ENCODE measurements at places on chromosomes 4 and X.

DNA sequence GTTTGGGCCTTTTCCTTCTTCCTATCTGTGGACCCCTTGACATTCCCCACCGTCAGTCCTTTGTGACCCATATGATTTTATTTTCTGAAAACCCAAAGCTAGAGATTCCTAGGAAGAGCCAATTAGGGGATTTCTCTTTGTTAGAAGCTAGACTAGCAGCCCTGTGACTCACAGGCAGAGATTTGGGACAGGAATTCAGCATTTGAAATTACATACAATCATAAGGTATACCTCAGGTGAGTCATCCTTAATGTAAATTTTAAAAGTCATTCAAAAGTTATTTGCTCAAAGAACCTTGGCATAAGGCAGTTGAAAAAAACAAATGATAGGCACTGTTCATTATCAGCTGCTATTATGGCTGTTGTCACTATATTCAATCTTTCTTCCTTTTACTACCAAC is 40.6 kb downstream of the USP26 start:
- no peak for DNase-seq

GRCh38 chr4:76306882-76307659 is 538 bp downstream of the STBD1 start:
- DNase-seq = no peak

GRCh38 chr4:20085156-20085555 is 166.5 kb upstream of the SLIT2 start:
- no peak for DNase-seq

GRCh38 chrX:109585488-109585887 is 39.5 kb downstream of the KCNE5 start:
- no peak for DNase-seq

DNA sequence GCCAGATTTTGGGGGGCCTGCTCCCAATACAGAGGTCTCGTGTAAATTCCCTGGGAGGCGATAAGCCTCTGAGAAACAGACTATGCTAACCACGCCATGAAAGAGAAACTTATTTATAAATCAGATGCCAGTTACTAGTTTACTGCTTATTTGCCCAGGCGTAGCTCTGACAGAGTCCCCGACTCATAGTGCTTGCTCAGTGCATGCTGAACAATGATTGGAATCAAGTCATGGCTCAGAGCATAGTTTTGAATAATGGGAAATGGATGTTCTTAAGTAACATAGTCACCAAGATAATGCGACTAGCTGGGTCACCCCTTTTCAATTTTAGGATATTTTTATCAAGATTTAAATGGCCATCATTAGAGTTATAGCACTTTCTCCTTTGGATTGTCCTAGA is 39.9 kb downstream of the HTT start:
- DNase-seq = no peak

- DNase-seq = no peak
Measured at GRCh38 chrX:78545233-78545632, 113.9 kb downstream of the RTL3 start.

GRCh38 chr4:145912376-145912775 is 26.2 kb downstream of the ZNF827 start:
- no peak for DNase-seq

DNA sequence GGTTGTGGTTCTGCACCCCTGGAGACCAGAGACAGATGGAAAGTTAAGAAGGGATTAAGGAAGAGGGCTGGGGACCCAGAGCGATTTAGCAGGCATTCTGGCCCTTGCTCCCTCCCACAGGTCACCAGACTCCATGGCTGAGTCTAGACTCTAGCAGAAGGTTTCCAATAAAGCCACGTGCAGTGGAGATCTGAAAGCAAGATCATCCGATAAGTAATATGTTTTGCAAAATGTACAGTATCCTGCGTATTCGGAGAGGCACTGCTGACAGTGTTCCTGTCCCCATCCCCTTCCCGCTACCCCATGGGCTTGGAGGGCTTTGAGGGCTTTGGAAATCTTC is 531 bp upstream of the GPRIN3 start:
- DNase-seq = no peak

Measured in activated T-helper 9 cell treated with anti-CD3 and anti-CD28 coated beads, Interleukin-2, amount 50 U/mL, for 16 hours (primary cell).